ENCODE measurements at places on chromosomes 12 and 14. TPM values are rescaled to one million over a fixed set of nuclear protein-coding genes. Genes with fewer than 3 reads are reported as not detected.

LIN7A gene
- polyA plus RNA-seq = 10.1 TPM

PSMA3 gene
- polyA plus RNA-seq = 151 TPM

ZBTB42 gene
- 6.0 TPM for polyA plus RNA-seq

RPL10L gene
- polyA plus RNA-seq = 0.70 TPM

MDM2 gene
- polyA plus RNA-seq = 34.9 TPM

CD4 gene
- 17.4 TPM for polyA plus RNA-seq

CEBPE gene
- 0.07 TPM for polyA plus RNA-seq
